ENCODE measurements at places on chromosomes 4 and X.

GRCh38 chr4:147837435-147837834 lies 105.5 kb downstream of the ARHGAP10 start:
- DNase-seq, result no peak

DNA sequence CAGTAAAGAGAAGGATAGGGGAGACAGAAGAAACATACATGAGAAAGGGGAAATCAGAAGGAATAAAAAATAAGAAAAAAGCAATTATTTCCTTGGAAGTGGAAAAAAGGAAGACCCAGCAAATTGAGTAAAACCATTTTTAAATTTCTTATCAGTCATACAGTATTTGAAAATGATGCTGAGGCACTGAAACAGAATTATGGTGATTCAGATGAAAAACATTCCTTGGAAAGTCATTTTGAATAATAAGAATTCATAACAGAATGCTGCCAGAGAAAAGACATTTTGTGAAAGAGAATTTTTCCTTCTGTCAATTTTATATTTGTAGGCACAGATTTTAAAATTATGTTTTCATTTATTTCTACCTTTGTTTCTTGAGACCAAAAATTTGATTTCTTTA lies 895.5 kb upstream of the EPHA5 start:
- no peak for DNase-seq

DNA sequence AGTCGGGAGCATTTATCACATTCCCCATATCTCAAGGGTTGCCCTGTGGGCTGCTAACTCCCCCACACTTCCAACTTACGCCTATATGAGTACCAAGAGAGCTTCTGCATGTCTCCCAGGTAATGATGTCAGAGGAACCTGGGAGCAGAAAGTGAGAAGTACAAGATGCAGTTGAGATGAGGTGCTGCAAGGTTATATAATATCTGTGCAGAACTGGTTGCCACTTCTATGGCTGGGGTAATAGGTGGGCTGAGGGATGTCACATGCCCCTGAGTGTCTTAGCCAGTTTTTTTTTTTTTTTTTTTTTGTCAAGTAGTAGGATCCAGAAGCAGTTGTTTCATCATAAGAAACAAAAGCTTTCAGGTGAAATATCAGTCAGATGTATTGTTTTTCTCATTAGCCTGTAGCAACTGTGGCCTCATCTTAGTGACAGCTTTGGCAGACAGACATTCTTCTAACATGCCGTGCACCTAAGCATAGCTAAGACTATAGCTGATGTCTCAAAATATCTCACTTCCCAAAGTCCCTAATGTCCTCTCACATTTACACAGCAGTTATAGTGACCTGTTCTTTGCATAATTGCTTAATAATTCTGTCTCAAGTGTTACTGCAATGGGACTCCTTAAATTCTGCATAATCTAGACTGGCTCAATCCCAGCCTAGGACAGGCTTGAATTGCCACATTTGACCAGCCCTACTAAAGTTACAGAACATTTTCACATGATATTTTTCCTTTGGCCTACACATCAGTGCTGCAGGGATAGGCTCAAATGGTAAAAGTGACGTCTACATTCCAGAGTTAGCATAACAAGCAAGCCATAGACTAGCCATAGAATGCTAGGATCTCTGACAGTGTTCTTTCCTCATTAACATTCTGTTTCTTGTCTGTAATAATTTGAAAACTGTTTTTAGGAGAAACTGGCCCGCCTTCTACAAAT lies 17.9 kb upstream of the MAOB start:
- no peak for DNase-seq

DNA sequence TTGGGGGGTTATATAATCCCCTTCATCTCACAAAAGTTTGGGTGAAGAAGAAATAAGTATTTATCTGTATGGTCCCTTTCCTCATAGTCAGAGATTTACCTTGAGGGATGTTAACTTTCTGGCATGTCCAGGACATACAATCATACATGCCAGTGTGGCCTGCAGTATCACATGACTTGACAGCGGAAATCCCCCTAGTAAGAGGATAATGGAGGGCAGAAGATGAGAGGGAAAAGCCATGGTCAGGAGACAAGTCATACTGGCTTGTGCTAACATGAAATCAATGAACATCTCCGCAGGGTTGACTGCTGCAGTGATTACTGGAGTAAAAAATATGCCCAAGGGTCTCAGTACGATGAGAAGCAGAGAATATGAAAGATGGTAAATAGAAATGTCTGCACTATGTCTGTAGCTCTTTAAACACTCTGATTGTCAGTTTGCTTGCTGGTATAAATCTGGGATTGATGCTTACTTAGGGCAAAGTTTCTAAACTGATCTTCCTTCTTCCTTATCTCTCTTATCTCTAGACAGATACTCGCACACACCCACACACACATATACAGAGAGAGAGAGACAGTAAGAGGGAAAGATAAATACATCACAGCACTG lies 1385.6 kb upstream of the ADGRL3 start:
- DNase-seq, result no peak

DNA sequence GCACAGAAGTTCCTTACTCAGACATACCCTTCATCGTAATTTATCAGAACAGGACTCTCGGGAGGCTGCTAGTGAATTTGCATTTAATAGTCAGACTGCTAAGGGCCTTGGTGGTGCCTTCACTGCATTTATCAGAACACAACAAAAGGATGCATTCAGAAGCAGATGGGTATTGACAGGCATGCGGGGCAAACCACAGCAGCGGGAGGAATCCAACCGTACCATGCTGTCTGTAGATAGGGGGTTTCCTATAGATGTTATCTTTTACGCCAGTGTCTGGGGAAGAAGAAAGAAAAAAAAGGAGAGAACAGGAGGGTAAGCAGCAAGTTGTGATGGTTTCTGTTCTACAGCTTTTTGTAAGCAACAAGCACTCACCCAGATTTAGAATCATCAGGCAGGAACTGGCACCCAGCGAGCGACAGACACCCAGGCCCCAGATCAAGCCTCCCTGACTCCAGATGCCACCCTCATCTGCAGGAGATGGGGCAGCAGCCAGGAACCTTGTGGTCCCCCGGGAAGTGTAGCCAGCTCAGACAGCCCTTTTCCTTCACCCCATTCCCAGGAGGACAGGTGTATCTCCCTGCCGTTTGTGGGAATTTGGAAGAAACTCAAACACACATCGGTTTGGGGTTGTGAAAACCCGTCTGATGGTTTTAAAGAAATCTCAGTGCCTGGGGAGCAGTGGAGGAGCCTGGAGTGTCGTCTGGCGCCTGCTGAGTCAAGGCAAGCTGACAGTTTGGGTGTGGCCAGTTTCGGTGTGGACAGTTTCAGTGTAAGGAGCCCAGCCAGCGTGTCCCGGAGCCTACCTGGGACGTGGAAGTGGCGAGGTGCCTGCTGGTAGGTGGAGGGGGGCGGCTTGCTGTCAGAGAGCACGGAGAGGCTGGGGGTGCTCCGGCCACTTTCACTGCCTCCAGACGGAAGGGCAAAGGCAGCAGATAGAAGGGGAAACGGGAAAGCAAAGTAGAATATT lies 80.0 kb upstream of the AFAP1 start:
- no peak for DNase-seq

- no peak for DNase-seq
Measured at GRCh38 chr4:172202480-172203076, 389.4 kb downstream of the GALNTL6 start.

DNA sequence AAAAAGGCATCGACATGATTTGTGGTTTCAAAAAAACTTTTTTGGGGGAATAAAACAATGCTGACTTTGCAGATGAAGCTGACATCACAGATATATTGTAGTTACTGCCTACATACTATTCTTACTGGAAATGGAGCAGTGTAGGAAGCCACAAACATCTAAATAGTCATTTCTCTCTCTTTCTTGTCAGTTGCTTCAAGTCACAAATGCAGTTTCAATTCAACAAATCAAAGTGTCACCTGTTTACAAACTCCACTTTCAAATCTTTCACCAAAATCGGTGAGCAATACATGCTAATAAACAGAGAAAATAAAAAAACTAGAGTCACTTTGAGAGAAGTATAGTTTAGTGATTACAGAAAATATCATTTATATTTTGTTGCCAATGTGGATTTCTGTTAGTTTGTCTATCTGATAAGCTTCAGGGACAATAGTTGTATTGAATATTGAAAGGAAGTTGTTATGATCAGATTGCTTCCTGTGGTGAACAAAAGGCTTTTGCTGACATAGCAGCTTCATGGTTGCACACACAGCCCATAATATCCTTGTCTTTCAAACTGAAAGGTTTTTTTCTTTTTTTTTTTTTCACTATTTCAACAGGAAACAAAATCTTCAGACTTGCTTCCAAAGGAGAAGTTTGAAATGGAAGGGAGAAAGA lies 49.7 kb upstream of the PTPN13 start:
- no peak for DNase-seq

- DNase-seq, result no peak
Measured at GRCh38 chrX:136028383-136028984, 43.2 kb downstream of the SLC9A6 start.

DNA sequence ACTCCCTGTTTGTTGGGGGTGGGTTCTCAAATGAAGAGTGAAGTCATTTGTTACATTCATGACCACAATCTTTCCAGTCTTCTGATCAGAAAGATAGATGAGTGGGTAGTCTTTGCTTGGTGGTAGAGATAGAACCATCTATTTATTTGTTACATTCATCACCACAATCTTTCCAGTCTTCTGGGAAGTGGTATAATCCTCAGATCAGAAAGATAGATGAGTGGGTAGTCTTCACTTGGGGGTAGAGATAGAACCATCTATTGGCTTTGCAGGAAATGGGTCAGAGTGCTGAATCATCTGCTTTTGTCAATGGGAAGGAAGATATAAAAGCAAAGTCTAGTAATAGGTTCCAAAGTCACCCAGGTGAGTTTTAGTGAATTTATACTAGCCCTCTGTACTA lies 64.2 kb upstream of the EPGN start:
- DNase-seq, result no peak

DNA sequence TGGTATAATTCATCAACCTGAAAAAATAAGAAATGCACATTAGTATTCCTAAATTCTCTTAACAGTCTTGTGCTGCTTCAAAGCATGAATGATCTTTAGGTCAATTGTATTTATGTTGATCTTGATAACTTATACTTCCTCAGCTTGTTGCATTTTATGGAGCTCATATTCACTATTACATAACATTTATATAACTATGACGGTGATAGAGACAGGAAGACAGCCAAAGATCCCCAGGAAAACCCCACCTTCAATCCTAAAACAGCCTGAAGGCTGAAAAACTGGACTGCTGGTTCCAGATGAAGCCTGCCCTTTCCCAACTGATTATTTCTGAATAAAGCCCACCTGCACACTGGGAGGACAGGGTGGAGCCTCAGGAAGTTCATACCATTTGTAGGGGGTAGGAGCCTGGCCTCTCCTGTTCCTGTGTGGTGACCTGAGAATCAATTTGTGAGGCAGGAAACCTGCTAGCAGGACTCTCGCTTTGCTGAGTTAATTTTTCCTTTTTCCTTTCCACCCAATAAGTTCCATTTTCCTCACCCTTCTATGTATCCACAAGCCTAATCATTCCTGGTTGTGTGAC lies 30.5 kb downstream of the MAGEC1 start:
- no peak for DNase-seq

- no peak for DNase-seq
Measured at GRCh38 chr4:84407554-84408407, 91.3 kb downstream of the NKX6-1 start.

- no peak for DNase-seq
Measured at GRCh38 chr4:55337944-55338343, 8.1 kb upstream of the SRD5A3 start.
